ENCODE measurements at places on chromosomes 4 and X.

DNA sequence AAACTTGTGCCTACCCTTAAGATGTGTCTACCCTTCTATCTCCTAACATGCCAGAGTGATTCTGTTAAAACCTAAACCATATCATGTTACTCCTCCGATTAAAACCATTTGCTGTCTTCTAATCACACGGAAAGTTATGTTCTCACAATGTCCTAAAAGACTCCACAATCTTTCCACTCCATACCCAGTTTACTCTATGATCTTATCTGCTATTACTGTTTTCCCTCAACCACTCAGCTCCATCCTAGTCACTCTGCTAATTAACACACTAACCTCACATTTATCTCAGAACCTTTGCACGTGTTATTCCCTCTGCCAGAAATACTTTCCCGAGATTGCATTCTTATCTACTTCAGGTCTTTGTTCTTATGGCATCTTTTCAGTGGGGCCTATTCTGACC, 47.6 kb upstream of the UPRT start:
- DNase-seq: no peak

- no peak for DNase-seq
Measured at GRCh38 chr4:103073792-103074438, 2.6 kb downstream of the SLC9B2 start.

DNA sequence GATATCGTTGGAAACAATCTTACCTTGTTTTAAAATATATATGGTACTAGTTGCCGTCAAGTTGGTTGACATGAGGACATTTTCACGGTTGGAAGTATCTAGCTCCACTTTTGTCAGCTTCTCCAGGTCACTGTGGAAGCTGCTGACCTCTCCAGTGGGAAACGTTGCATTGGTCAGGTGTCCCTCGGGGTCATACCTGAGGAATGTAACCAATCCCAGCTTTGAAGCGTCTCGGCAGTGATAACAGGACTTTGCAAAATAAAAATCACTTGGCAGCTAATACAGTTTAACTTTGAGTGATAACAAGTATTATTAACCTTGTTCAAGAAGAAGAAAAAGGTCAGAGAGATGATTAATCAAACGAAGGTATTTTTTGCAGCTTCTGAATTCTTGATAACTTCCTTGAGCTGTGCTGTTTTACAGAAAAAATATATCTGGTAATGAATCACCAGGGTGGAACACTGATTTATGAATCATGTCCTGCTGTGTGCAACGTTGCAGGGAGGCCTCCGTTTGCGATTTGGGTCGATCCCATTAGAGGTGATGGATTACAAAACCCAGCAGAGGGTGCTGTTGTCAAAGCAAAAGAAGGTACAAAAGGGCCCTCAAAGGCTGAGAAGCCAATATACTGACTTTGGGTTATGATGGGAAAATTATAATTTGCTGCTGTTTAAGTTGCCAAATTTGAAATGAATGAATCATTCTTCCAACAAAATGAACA, 60.1 kb downstream of the SH2D1A start:
- peak; percentile 73 for DNase-seq

DNA sequence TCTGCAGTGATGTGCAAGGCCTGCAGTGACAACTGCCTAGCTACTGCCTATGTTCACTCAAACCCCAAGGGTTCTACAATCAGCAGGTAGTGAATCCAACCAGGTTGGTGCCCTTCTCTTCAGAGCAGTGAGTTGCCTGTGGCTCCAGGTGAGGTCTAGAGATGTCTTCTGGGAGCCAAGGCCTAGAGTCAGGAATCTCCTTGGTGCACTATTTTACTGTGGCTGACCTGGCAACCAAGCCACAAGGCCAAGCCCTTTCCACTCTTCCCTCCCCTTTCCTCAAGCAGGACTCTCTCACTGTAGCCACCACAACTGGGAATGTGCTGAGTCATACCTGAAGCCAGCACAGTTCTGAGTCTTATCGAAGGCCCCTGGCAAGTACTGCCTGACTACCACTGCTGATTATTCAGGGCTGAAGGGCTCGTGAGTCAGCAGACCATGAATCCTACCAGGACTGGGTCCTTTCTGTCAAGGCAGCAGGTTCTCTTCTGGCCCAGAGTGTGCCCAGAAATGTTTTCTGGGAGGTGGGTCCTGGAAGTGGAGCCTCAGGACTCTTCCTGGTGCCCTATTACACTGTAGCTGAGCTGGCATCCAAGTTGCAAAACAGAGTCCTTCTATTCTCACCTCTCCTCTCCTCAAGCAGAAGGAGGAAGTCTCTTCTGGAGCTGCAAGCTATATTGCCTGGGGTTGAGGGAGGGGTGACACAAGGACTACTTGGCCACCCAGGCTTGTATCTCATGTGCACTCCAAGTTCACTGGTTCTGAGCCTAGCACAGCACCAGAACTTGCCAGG, 111.6 kb downstream of the BTC start:
- no peak for DNase-seq

GRCh38 chr4:143625632-143626031, 74.8 kb downstream of the FREM3 start:
- no peak for DNase-seq

DNA sequence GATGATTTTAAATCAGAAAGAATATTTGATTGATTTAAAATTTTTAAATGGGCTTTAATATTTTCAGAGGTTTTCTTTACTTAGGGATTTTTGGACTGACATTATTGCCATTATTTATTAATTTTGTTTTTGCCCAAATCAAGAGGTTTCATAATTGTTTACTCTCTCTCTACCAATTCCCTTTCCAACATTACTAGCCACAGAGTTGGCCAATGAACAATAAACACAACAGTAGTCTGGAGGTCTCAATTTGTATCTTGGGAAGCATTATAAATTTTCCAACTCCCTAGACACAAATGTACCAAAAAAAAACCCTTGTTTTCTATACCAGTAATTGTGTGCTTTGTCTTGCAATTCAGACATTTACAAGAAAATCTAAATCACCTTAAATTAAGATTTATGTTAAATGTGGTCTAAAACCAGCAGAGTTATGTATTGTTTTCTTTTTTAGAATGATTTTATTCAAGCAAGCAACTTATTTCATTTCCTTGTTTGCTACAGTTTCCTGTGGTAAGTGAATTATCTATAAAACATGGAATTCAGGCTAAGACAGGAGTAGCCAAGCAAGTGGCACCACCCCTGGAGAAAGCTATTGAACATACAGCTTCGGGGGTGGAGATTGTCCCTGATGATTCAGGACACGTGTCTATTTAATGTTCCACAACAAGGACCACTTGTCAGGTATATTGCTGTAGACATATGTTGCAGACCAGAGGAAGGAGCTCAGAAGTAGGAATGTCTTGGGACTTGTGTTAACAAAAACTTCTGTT, 622 bp downstream of the KLKB1 start:
- no peak for DNase-seq

DNA sequence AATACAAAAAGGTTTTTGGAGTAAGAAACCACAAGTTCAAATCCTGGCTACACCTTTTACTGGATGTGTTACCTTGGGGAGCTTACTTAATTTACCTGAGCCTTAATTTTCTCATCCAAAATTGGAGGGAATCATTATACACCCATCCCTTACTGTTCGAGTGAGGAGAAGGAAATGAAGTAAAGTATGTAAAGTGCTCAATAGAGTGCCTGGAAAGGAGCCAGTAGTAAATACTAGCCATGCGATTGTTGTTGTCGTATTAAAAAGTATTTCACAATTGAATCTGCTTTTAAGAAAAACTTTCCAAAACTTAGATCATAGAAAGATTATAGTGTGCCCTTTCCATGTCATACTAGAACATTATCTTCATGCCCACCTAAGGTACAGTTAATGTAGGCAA, 124.5 kb downstream of the ATXN3L start:
- DNase-seq: no peak

- DNase-seq: no peak
Measured at GRCh38 chr4:38869511-38869910, 1.9 kb downstream of the FAM114A1 start.

DNA sequence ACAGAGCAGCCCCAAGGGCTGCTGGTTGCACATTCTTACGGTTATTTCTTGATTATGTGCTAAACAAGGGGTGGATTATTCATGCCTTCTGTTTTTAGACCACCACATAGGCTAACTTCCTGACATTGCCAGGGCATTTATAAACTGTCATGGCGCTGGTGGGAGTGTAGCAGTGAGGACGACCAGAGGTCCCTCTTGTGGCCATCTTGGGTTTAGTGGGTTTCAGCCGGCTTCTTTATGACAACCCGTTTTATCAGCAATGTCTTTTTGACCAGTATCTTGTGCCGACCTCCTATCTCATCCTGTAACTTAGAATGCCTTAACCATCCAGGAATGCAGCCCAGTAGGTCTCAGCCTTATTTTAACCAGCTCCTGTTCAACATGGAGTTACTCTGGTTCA, 212.4 kb upstream of the GRID2 start:
- DNase-seq: no peak

GRCh38 chrX:65266482-65266881, 268.1 kb downstream of the LAS1L start:
- DNase-seq: no peak

DNA sequence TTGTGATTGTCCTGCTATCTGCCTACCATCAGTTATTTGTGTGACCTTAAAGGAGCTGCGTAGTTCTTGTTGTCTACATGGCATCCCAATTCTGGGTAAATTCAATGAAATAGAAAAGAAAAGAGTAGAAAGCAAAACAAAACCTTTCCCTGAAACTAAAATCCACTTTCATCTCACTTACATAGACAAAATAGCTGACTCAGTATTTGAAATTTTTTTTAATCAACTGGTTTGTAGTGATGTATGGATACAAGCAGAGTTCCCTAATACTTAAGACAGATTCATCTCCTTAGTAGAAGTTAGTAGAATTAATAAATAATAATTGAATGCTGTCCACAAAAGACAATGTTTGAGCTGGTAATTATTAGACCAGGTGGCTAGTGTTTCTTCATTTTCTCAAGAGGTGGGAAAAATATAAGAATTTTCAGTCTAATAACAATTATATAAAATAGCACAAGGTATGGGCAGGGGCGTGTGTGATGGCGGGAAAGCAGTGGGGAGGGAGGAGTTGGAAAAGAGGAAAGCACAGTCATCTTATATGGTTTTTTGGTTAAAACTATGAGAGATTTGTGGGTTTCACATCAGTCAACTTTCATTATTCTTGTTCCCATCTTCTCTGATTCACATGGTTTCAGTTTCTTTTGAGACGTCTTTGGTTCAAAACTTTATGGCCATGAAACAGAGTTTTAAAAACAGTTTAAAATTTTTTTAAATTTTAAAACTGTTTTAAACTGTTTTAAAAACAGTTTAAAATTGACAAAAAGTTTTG, 275.2 kb downstream of the SPRY1 start:
- DNase-seq: no peak

- no peak for DNase-seq
Measured at GRCh38 chrX:11766487-11766886, 8.4 kb downstream of the MSL3 start.

GRCh38 chrX:24463077-24463476, 2.0 kb upstream of the PDK3 start:
- no peak for DNase-seq

DNA sequence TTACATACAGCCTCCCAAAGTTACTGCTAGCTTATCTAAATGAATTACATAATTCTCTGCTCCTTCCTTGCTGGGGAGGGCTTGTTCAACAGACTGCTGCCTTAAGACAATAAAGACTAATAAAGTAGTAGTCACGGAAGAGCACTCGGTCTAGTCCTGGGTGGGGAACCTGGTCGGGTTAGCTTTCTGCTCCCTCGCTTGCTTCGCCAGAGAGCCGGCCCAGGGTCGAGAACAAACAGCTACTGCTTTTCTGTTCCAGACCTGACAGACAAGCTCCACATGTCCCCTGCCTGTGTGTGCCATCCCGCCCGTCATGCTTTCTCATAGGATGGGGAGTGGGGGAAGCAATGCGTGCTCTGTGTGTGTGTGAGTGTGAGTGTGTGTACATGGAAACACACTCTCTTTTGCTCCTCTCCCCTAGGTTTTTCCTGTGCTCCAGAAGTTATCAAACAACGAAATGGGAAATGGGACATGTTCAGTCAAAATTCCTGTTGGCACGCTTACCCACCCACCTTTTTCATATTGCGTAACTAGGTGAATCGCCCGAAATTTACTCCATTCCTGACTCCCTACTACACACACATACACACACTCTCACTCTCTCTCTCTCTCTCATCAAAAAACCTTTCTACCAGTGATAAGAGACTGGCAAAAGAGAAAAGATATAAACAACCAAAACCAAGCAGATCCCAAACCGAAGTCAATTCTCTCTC, 1.3 kb downstream of the NPY1R start:
- no peak for DNase-seq

GRCh38 chr4:127445471-127445870, 187.3 kb upstream of the INTU start:
- DNase-seq: no peak
